NCI-H524 (cell line): ENCODE measurements at places on chromosomes 2 and 18.

- DNase-seq, result peak; percentile 73
These were observed 195.1 kb upstream of the LRP1B start for GRCh38 chr2:142325870-142326269.

DNA sequence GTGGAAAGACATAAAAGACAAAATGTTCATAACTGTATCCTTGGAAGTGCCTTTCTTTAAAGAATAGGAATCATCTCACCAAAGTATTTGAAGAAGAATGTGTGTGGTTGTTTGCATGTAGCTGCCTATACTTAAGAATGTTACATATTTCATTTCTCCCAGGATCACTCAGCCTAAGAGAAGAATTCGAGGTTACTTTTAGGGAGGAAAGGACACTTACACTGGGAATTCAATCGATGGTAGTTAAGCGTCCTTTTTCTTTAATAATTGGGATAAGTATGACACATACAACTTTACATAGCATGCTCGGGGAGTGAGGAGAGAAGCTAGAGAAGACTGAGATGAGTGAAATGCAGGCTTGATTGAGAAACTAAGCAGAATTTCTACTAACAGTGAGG lies 22.0 kb upstream of the CYP1B1 start:
- no peak for DNase-seq

DNA sequence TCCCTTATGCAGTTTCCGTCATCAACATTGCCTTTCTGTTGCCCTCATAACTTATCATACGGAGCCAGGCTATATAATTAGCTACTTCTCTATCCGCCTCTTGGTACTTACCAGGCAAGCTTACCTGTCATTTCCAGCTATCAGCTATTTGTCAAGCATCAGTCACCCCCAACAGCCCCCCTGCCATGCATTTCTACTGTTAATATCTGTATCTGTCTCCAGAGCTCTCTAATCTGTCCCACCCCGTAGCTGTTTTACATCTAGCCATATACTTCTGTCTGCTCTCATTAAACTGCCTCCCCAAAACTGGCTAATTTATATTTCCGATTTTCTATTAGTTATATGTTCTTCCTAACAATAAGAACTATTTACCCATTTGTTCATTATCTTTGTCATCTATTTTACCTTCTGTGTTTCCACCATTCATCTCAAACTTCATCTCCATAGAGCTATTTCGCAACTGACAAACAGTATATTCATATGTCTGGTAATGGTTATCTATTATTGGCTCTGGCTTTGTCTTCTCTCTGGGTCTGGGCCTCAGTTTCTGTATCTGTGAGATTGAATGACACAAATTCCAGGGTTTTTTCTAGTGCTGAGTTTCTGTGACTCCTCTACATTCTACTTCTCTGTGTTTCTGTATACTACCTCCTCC lies 9.6 kb downstream of the EMX1 start:
- DNase-seq, result no peak

- peak; percentile 77 for DNase-seq
These were observed 189.5 kb downstream of the TFCP2L1 start for GRCh38 chr2:121095257-121096080.

DNA sequence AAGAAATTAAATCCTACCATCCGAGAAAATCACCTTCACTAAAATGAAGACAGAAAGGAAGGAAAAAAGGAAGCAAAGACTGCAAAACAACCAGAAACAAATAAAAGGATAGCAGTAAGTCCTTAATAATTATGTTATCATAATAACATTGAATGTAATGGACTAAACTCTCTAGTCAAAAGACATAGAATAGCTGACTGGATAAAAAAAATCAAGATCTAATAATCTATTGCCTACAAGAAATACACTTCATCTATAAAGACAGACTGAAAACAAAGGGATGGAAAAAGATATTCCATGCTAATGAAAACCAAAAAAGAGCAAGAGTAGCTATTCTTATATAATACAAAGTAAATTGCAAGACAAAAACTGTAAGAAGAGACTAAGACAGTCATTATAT lies 48.5 kb upstream of the SGPP2 start:
- no peak for DNase-seq

DNA sequence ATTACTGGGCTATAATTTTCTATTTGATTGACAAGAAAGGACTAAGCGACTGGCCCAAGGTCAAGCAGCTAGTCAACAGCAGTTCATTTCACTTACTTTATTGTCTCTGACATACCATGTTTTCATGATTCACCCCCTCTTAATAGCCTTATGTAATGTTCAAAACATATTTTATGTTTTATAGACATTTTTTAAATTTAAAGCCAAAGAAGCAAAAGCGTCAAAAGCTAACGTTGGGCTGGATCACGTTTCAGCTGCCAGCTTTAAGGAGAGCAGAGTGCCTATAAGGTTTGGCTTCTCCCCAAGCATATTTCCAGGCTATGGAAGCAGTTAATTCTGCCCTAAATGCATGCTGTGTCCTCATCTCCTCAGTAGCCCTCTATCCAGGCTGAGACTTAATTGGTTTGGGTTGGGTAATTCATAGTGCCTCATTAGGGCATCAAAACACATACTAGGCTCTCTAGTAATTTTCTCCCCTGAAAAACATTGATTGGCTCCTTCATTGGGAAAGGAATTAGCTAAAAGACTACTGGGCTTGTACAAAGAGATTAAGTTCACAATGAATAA lies 94.8 kb upstream of the CREB1 start:
- no peak for DNase-seq

- no peak for DNase-seq
These were observed 97.1 kb upstream of the TMEM178A start for GRCh38 chr2:39568561-39569006.

DNA sequence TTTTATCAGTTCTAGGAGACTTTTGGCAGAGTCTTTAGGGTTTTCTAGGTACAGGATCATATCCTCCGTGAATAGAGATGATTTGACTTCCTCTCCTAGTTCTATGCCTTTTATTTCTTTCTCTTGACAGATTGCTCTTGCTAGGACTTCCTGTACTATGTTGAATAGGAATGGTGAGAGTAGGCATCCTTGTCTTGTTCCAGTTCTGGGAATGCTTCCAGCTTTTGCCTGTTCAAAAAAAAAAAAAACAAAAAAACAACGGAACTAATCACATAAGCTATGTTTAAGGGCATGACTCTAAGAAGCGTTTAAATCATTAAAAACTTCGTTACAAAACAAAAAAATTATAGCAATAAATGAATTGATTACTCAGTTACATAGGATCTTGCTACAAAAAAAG lies 145.7 kb downstream of the NUP35 start:
- no peak for DNase-seq

- peak; percentile 48 for DNase-seq
These were observed 1322.0 kb downstream of the LRP1B start for GRCh38 chr2:140808820-140809219.

GRCh38 chr2:48711343-48711742 lies 44.2 kb downstream of the LHCGR start:
- DNase-seq, result no peak

- DNase-seq, result no peak
These were observed 54.7 kb upstream of the RNU4ATAC start for GRCh38 chr2:121475811-121476571.

- DNase-seq, result no peak
These were observed 45.7 kb upstream of the MYCN start for GRCh38 chr2:15894481-15895144.

GRCh38 chr18:7381307-7381706 lies 150.4 kb downstream of the LRRC30 start:
- no peak for DNase-seq

DNA sequence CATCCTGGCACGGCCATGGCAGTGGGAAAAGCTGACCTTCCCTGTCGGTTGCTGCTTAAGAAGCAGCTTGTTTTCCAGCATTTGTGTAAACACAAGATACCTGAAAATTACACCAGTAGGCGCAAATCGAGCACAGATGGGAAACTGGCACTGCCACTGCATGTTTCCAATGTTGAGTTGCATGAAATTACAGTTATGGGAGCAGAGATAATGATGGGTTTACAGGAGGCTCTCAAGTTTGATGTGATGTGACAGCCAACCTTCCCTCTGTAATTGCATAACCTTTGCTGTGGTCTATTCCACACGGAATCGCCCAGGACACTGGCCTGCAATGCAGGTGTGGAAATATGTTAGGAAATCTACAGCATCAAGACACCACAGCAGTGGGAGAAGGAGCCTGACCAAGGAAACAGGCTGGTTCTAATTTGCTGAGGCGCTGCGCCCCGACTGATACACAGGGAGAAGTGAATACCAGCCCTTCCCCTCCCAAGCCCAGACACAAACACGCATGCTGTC lies 17.4 kb downstream of the GPR45 start:
- DNase-seq, result no peak

DNA sequence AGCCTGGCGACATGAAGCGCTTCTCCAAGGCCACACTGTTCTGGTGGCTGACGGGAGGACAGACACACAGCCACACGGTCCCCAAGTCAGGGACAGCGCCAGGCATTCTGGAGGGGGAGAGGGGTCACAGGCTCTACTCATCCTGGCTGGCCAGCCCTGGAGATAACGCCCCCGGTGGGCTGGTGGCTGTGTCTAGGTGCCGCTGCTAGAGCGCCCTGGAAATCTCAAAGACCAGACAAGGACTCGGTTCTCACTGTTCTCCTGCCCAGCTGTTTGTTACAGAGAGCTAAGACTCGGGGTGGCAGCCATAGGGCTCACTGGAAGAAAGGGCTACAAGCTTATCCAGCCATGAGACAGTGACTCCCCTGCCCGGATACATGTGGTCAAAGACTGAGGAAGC lies 72.0 kb downstream of the KCNF1 start:
- DNase-seq, result no peak

DNA sequence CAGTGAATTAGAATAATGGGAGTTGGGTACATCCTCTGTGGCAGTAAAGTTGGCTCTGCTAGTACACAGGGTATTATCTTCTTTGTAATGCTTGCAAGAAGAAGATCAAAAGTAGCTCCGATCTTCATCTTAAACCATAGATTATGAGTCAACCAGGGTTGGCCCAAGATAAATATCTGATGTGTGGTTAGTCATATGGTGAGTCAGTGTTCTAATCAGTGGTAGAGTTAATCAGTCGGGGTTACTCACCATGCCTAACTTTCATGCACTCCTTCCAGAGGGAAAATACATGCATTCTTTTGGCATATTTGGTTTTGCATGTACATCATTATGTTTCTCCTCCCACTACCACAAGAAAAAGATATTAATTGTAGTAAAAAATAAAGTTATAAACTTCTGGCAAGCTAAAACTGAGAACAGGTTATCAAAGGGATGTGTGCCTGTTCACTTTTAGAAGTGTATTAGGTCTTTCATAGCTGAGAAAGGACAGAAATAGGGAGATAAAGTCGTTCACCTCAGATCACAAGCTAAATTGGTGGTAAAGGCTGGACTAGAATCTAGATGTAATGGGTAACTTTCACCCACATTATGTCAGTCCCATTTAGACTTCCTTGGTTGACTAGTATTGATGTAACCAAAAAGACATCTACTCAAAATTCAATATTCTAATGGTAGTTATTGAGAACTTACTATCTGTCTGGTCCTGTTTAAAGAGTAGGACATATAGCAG lies 684.4 kb downstream of the IRS1 start:
- DNase-seq, result no peak

GRCh38 chr2:72923833-72924352 lies 6.6 kb downstream of the EMX1 start:
- no peak for DNase-seq

- no peak for DNase-seq
These were observed 25.1 kb downstream of the CDK15 start for GRCh38 chr2:201831469-201831868.

DNA sequence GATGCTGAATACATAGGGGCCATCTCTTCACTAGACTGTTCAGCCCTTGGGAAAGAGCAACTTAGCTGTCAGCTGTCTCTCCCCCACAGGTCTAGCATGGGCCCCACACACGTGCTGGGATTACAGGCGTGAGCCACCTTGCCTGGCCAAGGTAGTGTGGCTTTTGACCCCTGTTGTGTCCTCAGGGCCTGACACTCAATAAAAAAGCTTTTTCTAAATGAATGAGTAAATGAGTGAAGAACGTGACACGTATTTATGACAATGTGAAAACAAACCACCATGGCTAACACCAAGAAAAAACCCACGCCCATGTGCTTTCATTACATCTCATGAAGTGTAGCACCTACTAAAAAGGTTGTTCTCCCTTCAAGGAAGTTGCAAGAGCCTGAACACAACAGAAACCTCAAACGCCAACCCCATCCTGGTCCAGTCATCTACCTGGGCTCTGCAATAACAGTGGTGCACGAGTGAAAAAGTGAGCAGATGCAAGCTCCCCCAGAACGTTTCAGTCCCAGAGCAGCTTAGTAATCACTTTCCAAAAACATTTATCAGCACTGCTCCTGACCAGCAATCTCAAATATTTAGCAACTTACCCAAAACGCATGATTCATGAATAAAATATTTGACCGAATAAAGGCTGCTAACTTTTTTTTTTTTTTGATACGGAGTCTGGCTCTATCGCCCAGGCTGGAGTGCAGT lies 3.4 kb downstream of the WDFY1 start:
- DNase-seq, result no peak

GRCh38 chr2:199589306-199589705 lies 131.6 kb upstream of the SATB2 start:
- DNase-seq, result no peak

GRCh38 chr2:46131-46470 lies 204 bp downstream of the FAM110C start:
- no peak for DNase-seq

GRCh38 chr18:7470101-7470500 lies 97.0 kb upstream of the PTPRM start:
- DNase-seq, result no peak

- DNase-seq, result no peak
These were observed 32.5 kb downstream of the INPP5D start for GRCh38 chr2:233092432-233093165.

DNA sequence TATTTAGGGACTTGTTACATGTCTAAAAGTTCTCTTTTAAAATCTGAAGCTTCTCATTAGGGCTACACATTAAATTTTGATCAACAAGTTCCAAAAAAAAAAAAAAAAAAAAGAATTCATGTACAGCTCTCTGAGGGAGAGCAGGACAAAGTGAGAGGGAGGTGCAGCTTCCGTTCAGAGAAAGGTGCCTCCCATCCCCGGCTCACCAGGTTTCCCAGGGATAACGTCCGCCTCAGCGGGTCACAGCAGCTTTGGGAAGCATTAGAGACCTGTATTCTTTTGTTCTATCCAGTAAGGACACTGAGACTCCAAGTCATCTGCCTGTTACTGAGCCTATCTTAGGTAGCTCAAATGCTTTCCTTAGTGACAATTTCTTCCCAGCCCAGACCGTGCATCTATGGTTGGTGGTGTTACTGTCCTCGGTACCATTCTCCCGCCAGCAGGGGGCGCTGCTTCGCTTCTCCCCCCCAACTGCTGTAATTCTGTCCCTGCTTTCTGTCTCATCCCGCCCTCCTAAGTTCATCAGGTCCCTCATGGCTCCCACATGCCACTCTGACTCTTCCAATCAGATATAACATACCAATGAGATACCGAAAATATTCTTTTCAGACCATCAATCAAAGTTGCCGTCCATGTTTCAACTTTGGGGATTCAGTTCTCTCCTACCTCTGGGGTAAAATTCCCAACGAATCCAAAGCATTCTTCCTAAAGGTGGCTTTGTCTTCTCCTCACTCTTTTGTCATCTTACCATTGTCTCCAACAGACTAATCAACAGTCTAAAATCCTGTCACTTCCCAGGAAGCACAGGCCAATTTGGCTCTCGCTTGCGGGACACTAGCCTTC lies 466.5 kb downstream of the METTL4 start:
- DNase-seq, result peak; percentile 44

GRCh38 chr2:160816916-160817499 lies 323.4 kb upstream of the RBMS1 start:
- peak; percentile 94 for DNase-seq

- peak; percentile 31 for DNase-seq
These were observed 39.9 kb upstream of the DARS1 start for GRCh38 chr2:136025057-136025973.
